ENCODE measurements at places on chromosomes 2 and 18.

- no peak for DNase-seq
Measured at GRCh38 chr2:128323555-128323931, 4.9 kb upstream of the HS6ST1 start.

- no peak for DNase-seq
Measured at GRCh38 chr2:128500138-128500800, 181.6 kb upstream of the HS6ST1 start.

- DNase-seq, result no peak
Measured at GRCh38 chr2:98188351-98189046, 101.5 kb downstream of the VWA3B start.

- no peak for DNase-seq
Measured at GRCh38 chr18:10793730-10794370, 268.0 kb downstream of the NAPG start.

DNA sequence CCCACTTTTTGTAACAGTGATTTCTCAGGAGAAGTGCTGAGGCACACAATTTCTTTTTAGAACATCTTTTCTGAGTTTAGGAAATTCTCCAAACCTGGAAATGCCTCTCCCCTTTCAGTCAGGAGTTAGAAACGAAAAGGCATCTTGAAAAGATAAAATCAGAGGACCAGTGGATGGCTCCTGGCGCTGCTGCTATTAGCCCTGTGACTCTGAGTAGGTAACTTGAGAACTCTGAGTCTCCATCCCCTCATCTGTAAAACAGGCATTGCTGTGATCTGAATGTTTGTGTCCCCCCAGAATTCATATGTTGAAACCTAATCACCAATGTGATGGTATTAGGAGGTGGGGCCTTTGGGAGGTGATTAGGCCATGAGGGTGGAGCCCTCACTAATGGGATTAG is 50.2 kb downstream of the EHD3 start:
- DNase-seq, result peak; percentile 37

GRCh38 chr2:16071039-16071864 is 130.9 kb downstream of the MYCN start:
- DNase-seq, result peak; percentile 97

DNA sequence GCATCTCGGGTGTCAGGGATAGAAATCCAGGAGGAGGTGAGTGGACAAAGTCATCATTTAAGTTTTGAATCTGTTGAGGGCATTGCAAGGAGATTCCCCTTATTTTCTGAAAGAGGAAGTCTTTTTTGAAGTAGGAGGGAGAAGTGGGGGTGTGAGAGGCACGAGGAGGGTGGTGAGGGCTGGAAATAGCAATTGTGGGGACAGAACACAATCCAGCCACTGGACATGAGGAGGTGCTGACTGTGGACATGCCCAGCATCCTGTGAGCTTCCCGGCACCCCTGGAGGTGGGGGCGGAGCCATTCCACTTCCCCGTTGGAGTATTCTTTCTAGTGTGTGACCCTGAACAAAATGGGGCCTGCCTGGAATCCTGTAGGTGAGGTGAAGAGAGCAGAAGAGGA is 310.7 kb upstream of the EPAS1 start:
- DNase-seq, result no peak

DNA sequence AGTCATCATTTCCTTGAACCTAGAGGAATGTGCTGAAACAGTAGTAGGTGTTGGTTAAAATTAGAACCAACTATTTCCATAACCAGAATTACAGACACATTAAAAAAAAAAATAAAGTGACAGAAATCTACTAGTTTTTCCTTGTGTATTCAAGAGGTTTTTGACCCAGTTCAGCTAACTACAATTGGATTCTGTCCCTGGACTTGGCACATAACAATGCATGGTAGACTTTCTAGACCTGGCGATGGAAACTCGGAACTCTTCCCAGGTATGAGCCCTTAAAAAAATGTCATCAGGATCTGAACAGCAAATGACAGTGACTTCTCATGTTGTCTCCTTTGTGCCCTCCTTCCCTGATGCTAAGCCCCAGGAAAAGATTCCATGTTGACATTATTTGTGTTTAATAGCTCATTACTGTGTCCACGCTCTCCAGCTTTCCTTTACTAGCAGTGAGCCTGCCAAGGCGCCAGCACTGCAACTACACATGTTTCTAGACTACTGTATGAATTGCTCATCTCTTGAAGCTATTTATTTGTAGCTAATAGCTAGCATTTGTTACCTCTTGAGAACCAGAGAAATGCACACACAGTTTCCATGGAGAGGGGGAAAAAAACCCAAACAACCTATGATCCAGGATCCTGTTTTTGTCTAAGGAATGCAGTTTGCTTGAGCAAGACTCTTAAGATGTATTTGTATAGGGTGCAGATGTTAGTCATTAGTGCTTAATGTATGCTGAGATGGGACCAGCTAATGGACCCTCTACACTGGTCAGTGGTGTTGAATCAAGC is 148.5 kb downstream of the FMNL2 start:
- no peak for DNase-seq

- DNase-seq, result no peak
Measured at GRCh38 chr18:36708366-36708765, 120.4 kb downstream of the TPGS2 start.

GRCh38 chr2:105377871-105378270 is 21.0 kb downstream of the FHL2 start:
- peak; percentile 29 for DNase-seq

DNA sequence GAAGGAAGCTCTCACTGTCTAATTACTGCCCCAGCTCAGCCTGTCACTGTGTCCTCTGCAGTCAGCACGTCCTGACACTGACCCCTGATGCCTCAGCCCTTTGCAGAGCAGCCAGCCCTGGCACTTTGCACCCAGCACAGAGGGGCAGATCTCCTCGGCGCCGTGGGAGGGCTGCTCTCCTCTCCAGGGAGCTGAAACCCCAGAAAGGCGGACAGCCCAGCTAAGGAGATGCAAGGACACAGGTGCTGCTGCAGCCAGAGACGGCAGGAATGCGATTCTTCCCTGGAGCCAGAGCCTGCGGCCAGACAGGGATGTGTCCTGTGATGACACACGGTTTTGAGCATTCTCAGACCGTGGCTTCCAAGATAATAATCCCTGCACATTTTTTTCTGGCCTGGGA is 34.5 kb upstream of the SIX3 start:
- peak; percentile 29 for DNase-seq

DNA sequence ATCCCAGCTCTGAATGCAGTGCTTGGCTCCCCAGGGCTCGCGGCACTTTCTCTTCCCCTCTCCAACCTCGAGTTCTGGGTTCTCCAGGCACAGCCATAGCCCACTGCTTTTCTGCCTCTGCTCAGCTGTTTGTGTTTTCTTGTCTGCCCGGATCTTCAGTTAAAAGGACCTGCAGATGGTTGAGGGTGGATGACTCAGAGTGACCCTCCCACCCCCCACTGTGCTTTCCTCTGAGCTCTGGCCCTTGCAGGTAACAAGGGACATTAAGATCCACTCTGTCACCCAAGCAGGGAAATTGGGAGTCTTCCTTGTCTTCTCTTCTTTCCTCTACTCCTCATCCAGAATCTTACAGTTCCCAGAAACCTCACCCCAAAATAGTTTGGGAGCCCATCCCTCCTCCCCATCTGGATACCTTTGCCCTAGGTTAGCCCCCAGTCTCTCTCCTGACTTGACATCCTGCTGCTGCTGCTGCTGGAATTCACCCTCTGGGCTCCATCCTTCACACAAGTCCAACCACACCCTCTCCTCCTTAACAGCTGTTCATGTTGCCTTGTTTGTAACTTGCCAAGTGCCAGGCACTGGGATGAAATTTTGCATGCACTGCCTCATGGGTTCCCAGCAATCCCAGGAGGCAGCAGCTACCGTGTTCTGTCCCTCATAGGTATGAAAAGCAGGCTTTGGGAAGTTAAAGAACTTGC is 157.9 kb upstream of the TTC39C start:
- DNase-seq, result no peak

Data from SK-N-DZ (cell line).